Stimulated activated CD4-positive, alpha-beta T cell treated with anti-CD3 and anti-CD28 coated beads, TNF-alpha, amount 100 ng/mL, for 48 hours (primary cell): ENCODE measurements at places on chromosomes 16 and 17.

GRCh38 chr17:7136266-7136877 is 21.8 kb upstream of the ASGR2 start:
- peak; percentile 72 for DNase-seq

GRCh38 chr16:21100447-21100846 is 50.2 kb downstream of the DNAH3 start:
- DNase-seq = no peak

DNA sequence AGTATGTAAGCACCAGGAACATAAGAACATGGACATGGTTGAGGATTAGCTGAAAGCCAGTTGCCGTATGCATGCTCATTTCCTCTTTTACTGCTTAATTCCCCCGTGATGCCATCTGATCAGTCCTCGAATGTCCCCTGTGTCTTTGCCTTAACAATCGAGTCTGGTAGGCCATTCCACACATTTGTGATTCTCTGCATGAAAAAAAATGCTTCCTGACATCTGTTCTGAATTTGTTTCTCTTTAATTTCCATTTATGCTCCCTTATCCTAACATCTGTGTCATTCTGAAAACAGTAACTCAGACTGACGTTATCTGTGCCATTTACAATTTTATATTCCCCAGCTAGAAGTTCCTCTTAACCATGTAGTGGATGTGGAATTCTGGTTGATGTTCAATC is 158.2 kb upstream of the TOX3 start:
- no peak for DNase-seq

DNA sequence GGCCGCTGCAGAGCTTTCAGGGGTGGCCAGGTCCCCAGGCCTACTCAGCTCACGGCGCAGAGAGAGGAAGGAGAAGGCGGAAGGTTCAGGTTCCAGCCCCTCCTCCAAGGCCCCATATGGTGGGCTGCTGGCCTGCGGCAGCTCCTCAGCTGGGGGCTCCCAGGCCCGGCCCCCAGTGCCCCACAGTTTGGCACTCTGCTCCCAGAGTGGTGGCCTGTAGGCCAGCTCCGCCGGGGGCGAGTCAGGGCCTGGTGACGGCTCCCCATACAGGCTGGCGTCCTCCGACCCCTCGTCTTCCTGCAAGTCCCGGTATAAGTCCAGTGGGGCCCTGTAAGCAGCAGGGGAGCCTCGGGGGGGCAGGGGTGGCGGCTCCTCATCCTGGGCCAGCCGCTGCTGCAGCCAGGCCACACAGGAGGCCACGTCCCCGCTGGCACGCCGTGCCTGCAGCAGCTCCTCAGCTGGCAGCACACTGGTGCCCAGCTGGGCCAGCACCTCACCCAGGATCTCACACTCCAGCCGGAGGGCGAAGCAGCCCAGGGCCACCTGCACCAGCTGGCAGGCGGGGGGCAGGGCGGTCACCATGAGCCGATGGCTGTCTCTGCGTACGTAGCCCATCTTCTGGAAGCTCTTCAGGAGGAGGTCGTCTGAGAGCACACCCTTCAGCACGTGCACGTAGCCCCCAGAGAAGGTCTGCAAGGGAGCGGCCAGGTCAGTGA is 3.7 kb downstream of the SPATA2L start:
- no peak for DNase-seq

DNA sequence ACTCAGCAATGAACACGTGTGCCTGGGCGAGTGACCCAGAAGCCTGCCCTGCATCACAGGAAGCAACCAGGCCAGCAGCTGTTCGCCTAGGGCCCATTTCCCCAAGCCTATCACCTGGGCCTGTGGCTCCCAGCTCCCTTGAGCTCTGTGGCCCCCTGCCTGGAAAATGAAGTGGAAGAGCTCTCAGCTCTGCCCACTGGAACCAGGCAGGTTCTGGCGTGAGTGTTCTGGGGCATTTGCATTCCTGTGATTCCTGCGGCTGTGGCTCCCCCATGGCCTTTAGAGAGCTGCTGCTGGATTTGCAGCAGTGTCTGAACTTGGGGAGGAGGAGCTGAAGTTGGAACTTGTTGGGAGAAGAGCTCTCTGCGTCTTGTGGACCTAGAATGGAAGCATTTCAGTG is 22.8 kb downstream of the PGS1 start:
- no peak for DNase-seq

DNA sequence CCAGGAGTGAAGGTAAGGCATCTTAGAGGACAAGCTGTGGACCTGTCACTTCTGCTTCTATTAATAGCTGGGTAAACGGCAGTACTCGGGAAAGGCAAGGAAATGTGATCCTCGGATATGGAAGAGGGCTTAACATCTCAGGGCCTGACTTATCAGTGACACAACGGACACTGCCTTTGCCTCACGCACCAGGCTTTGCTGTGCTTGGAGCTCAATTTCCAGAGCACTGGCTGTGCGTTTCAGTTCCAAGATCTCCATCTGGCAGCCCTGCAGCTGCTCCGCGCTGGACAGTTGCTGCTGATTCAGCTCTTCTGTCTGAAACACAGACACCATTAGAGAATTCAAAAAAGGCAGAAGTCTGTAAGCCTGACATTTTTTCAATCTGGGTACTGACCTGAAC is 3.5 kb downstream of the KRT40 start:
- no peak for DNase-seq

GRCh38 chr16:13441675-13442074 is 478.3 kb upstream of the ERCC4 start:
- DNase-seq = no peak

- no peak for DNase-seq
Measured at GRCh38 chr17:65688307-65688706, 126.9 kb upstream of the AXIN2 start.
